ENCODE measurements at places on chromosomes 13 and 19.

- DNase-seq: no peak
Measured at GRCh38 chr19:29551774-29552173, 26.0 kb downstream of the VSTM2B start.

GRCh38 chr19:28148554-28148953 lies 1064.4 kb downstream of the UQCRFS1 start:
- no peak for DNase-seq

DNA sequence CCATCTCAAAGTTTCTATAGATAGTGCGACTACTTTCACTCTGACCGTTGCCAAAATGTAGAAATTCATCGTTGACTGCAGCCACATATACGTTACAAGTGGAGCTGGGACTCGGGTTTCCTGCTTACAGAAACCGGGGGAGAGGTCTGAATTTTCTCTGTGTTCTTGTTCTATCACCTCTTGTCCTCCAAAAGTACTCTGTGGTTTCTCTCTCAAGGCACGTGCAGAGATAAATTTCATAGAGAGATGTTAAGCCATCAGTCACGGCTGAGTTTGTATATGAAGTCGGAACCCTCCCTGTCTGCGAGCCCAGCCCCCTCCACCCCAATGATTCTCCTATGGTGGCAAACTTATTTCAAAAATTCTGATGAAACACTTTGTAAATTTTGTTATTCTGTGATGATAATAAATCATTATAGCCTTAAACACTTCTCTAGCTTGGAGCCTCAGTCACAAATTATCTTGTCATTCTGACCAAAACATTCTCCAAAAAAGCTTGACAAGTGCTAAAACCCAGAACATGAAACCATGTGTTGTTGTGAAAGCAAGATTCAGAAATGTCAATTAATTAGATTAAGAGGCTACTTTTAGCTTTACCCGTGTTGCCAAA lies 87.5 kb downstream of the TSHZ3 start:
- DNase-seq: no peak

DNA sequence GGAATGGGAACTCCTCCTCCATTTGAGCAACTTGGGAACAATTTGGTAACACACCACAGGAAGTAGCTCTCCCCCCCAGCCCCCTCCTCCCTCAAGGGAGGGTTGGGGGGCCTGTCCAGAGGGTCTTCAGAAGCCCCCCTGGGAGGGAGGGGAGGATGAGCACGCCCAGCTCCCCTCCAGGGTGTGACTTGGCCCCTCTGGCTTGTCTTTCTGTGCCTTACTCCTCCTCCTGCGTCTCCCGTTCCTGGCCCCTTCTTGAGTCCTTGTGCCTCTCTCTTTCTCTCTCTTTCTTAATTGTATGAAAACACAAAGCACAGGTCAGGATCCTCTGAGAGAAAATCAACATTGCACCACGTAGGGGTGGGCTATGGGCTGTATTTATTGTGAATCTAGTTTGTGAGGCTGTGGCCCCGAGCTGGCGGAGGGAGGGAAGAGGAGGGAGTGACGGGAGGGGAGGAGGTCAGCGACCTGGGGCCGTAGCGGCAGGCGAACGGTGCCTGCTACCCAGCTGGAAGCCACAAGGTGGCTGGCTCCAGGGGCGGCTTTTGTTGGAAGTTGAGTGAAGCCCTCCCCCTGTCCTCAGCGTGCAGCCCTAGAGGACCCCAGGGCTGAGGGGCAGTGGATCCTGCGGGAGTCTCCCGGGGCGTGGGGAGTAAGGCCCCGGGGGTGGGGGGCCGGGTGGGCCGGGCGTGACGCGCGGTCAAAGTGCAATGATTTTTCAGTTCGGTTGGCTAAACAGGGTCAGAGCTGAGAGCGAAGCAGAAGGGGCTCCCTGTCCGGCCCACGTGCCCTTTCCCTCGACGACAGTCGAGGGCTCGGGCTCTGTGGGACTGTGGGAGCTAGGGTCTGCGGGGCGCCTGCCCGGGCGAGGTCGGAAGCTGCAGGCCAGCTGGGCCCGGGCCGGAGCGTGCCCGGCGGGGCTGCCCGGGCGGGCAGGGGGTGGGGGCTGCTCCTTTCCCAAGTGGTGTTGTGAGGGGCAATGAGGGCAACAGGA lies 6.4 kb downstream of the LYL1 start:
- no peak for DNase-seq

DNA sequence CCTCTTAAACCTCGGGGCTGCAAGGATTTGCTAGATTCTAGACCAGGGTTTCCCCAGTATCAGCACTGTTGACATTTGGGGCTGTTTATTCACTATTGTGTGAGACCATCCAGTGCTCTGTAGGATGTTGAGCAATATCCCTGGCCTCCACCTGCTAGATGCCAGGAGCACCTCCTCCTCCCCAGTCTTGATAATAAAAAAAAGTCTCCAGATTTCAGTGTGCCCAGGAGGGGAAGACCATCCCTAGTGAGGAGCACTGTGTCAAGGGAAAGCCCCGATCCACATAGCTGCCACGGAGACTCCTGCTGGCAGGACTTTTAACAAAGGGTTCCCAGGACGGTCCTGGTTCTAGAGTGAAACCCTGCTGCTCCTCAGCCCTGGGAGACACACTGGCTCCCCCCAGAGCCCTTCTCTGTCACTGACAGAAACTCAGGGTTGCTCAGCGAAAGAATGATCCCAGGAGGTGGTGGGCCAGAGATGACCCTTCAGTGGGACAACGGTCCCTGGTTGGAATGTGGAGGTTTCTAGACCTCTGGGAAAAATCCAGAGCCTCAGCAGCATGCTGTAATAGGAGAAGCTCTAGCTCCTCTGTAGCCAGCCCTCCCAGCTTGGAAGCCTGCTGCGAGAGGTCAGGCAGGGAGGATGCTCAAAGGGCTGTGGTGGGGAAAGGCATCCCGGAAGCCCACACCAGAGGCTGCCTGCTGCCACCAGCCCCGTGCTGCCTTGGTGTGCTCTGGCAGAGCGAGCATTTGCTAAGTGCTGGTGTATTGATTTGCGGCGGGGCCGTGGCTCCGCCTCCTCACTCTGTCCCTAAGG lies 20.3 kb downstream of the LYL1 start:
- no peak for DNase-seq

- DNase-seq: no peak
Measured at GRCh38 chr13:89784161-89784809, 1563.2 kb upstream of the MIR17HG start.

- DNase-seq: no peak
Measured at GRCh38 chr13:113035213-113035800, 66.3 kb downstream of the MCF2L start.

- no peak for DNase-seq
Measured at GRCh38 chr13:112688560-112689302, 1.1 kb upstream of the ATP11A start.

DNA sequence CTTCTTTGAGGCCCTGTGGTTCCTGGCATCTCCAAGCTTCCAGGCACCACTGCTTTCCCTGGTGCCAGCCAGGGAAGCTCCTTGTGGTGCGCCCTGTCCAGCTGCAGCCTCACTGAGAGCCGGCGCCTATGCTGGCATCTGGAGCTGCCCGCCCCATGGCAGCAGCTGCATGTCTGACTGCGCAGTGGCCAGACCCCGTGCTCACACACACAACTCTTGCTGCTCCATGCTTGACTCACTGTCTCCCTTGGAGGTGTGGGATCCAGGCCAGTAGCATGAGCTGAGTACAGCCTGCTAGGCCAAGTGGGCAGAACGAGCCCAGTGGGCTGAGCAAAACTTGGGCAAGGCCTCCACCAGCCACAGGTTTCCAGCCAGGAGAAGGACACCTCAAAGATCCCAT lies 11.5 kb upstream of the SUPT20H start:
- DNase-seq: no peak

DNA sequence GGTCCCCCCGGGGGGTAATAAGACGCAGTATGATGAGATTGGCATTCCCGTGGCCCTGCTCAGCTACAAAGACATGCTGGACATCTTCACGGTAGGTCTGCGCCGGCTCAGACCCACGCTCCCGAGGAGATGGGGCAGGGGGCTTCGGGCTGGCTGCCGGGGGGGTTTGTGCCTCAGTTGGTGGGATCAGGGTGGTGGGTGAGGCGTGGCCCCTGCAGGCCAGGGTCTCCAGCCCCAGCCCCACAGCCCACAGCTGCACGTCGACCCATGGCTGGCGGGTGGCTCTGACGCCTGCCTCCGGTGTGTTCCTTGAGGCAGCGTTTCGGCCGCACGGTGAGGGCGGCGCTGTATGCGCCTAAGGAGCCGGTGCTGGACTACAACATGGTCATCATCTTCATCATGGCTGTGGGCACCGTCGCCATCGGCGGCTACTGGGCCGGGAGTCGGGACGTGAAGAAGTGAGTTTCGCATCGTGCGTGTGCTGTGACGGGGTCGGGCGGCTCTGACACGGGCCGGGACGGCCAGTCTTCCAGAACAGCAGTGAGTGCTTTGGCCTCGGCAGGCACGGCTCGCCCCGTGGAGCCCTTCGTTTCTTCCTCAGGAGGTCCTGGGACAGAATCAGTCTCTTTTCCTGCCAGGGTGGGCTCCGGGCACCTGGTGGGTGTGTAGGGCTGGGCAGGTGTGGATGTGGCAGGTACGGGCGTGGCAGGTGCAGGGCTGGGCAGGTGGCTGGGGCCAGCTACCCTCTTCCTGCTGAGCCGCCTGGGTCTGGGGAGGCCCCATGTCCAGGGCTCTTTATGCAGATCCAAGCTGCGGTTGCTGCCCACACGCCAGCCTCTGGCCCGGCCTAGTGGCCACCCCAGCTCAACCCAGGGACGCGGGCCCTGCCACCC lies 10.5 kb downstream of the SPPL2B start:
- no peak for DNase-seq

DNA sequence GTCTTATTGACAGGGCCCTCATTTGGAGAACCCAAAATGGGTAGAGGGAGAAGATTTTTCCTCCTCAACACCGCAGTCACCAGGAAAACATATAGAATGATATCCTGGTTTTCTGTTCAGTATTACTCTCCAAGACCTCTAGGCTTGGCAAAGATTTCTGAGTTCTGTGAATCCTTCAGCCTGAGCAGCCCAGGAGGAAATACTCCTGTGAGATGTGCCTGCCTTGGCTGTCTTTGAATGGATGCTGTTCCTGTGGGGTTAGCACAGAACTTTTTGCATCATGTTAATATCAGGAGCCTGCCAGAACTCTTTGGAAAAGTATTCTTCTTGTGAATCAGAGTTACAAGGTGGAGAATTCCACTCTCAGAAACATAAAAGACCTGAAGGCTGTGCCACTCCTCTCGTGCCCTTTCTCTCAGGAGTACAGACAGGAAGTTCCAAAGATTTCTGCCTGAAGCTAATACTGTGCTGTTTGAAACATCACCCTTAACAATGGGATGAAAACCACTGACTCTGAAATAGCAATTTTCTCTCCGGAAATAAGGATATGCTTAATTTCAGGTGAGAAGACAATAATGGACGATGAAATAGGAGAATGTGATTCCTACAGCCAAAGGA lies 520.1 kb upstream of the NBEA start:
- no peak for DNase-seq

DNA sequence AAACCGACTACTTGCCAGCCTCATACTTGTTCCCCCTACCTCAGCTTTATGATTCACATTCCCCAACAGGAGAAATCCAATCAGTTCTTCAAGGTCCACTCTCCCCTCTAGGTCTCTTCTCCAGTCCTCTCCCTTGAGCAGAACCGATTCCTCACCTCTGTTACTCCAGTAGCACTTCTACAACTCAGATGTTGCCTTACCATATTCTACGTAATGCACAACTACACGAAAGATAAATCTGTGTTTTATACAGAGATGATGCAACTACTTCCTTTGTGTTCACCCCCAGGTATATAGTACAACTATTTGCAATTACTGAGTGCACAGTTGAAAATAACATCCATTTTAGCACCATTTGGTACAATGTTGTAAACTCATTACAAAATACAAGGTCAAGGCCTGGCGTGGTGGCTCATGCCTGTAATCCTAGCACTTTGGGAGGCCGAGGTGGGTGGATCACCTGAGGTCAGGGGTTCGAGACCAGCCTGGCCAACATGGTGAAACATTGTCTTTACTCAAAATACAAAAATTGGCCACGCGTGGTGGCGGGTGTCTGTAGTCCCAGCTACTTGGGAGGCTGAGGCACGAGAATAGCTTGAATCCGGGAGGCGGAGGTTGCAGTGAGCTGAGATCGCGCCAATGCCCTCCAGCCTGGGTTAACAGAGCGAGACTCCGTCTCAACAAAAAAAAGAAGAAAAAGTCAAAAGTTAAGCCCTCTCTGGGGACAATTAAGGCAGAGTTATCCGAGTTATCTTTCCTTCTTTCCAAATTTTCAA lies 2.8 kb upstream of the WBP4 start:
- DNase-seq: no peak

DNA sequence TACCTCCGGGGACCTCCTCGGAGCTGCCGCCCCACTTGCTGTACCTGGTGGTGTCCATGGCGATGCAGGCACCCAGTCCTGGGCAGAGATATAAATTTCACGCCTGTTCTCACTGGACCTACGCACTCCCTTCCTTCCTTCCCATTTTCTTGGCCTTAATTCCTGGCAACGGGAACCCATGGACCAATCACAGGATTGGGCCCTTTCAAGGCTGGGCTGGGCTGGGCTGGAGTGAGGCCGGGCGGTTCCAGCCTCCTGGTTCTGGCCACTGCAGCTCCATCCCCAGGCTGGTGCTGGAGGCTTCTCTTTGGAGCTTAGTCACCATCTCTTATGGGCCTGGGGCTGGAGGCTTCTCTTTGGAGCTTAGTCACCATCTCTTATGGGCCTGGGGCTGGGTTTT lies at the start of gene CLEC4G:
Gene CLEC4G, minus strand, starts transcription at position 66 of the 400 bp plus-strand sequence. Its CDS starts 8 bp downstream, at position 58.
- no peak for DNase-seq

GRCh38 chr13:32857077-32857476 lies 159.1 kb upstream of the KL start:
- DNase-seq: no peak

GRCh38 chr13:46183018-46183946 lies 1.3 kb upstream of the LCP1 start:
- DNase-seq: no peak

- DNase-seq: no peak
Measured at GRCh38 chr13:98613591-98613990, 36.7 kb upstream of the STK24 start.

DNA sequence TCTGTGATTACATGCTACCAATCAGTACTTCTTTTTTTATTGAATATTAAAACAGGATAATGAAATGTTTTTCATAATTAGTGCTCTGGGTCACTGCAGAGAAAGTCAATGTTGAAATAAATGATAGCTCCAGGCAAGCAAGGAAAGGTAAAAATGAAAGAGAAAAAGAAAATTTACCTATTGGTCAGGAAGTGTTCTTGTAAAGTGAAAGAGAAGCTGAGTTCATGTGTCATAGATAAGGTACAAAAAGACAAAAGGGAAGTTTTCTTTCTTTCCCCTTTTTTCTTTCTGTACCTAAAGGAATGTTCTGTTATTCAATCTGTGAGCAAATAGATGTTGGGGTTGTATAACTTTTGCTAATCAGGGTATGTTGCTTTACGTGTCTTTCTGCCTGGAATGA lies 197.0 kb downstream of the PCDH9 start:
- no peak for DNase-seq

DNA sequence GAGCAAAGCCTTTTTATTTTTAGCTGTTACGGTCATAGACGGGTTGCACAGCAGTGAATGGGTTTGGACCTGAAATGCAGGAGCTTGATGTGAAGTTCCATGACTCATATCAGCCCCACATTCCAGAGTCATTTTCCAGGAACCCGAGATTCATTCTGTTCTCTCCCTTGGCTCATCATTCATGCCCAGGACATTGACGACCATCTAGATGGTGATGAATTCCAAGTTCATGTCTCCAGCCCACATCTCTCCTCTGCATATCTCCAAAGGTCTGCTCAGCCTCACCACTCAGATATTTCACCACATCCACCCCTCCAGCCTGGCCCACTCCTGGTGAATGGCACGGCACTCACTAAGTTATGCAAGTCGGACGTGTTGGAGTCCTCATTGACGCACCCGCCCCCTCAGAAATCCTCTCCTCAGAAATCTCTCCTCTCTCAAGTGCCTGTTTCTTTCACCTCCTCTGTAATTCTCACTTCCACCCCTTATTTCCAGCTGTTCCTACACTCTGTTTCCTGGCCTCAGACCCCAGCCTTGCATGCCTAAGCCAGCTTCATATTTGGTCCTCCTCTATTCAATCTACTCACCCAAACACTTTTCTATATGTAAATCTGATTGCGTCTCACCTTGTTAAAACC lies 83.1 kb downstream of the ALOX5AP start:
- peak; percentile 83 for DNase-seq

All from right atrium auricular region (tissue), 2 donors.